ENCODE measurements at places on chromosomes 5 and 9.

GRCh38 chr5:17317473-17317872 lies 100.0 kb downstream of the BASP1 start:
- no peaks in the 10 kb centered on the region for H3K4me1 ChIP-seq
- H3K27me3 ChIP-seq: no peaks in the 10 kb centered on the region
- no peak for DNase-seq
- H3K27ac ChIP-seq: no peak overlapping the region

- DNase-seq: no peak
- H3K27ac ChIP-seq: no peak overlapping the region
- no peaks in the 10 kb centered on the region for H3K4me1 ChIP-seq
- no peak overlapping the region for H3K4me3 ChIP-seq
- no peaks in the 10 kb centered on the region for H3K36me3 ChIP-seq
- H3K27me3 ChIP-seq: no peaks in the 10 kb centered on the region
These were observed 401.9 kb downstream of the SPOCK1 start for GRCh38 chr5:137097203-137097602.

DNA sequence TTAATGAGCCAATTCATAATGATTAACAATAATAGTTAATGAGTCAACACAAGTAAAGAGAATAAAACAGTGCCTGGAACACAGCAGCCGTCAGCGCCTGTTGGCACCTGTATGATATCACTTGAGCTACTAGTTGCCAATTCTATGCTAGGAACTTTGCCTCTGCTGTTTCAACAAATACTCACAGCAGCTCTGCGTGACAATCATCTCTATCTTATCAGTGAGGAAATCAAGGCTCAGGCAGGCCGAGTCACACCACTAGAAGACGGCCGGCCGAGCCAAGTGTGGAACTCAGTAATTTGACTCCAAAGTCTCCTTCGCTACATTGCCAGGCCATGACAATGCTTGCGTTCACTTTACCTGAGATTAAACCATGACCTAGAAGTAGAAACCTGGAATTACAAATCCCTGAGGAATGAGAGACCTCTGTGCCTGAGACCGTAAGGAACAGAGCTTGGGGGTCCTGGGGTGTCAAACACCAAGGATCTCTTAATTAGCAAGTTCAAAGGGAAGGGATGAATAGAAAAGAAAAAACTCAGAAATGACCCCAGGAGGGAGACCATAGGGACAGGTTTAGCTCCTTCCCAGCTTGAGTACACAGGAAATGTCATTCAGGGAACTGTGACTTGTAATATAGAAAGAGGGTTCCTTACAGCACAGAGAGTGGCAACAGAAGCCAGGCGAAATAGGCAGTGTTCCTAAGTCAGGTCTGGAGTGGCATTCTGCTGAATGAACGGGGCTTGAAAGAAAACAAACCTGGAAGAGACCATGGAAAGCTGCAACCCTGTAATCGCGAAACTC lies 109.1 kb downstream of the SUSD1 start:
- DNase-seq: no peak
- H3K36me3 ChIP-seq: peaks cover 24% of the 10 kb centered on the region
- H3K4me1 ChIP-seq: peaks cover 17% of the 10 kb centered on the region
- H3K27ac ChIP-seq: no peak overlapping the region

DNA sequence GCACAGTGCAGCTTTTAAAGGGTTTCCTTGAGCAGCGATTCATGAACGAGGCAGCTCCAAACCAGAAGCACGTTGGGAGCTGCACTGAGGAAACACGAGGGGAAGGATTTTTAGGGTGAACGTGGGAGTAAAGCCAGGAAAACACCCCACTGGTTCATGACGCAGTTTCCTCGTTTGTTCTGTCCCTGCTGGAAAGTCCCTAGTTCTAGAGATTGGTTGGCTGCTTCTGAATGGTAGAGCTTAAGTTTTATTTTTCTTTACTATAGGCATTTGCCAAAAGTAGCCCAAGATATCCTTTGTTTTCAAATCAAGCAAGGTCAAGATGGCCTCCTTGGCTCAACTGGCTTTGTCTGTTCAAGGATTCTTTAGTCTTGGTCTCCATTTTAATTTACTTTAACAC lies 116.5 kb upstream of the CACNA1B start:
- H3K36me3 ChIP-seq: peaks cover 79% of the 10 kb centered on the region
- no peak overlapping the region for H3K4me3 ChIP-seq
- H3K27ac ChIP-seq: peak overlapping the region; percentile 85
- no peaks in the 10 kb centered on the region for H3K27me3 ChIP-seq

DNA sequence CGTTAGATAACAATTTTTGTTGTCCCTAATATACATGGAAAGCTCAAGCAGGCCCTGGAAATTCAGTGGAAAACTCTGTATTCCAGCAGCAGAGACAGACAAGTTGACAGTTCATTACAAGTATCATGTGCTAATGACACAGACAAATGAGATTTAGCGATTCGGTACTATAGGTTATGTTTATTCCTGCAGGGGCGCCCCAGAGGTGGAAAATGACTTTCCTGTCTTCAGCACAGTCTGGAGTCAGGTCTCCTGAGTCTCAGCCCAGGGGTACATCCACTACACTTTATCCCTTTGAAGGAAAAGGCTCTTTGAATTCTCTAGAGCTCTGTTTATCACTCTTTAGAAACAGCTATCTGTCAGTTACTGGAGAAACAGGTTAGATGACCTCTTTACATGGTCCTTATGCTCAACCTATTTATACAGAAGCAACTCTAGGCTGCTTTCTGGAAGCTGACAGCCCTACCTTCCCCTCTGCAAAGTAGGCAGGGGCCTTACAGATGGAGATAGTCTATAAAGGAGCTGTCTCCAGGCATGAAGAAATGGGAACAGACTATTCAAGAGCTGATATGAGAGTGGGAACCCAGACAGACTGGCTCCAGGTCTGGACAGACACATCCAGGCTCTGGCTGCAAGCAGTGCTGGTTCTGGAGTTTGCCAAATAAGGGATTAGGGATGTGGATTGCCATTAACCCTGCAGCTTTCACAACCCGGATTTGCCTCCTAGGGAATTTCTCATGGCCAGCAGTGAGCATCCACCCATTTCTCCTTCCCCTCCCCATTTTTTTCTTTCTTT lies 7.2 kb upstream of the SLC31A2 start:
- no peaks in the 10 kb centered on the region for H3K36me3 ChIP-seq
- no peak for DNase-seq
- no peak overlapping the region for H3K4me3 ChIP-seq
- peaks cover 28% of the 10 kb centered on the region for H3K27me3 ChIP-seq
- no peak overlapping the region for H3K27ac ChIP-seq
- peaks cover under 1% of the 10 kb centered on the region for H3K4me1 ChIP-seq

- no peak overlapping the region for H3K27ac ChIP-seq
- H3K4me1 ChIP-seq: peaks cover 19% of the 10 kb centered on the region
- H3K4me3 ChIP-seq: no peak overlapping the region
- peaks cover 54% of the 10 kb centered on the region for H3K36me3 ChIP-seq
- peak; percentile 48 for DNase-seq
- no peaks in the 10 kb centered on the region for H3K27me3 ChIP-seq
These were observed 61.2 kb downstream of the ELL2 start for GRCh38 chr5:95900383-95900958.

DNA sequence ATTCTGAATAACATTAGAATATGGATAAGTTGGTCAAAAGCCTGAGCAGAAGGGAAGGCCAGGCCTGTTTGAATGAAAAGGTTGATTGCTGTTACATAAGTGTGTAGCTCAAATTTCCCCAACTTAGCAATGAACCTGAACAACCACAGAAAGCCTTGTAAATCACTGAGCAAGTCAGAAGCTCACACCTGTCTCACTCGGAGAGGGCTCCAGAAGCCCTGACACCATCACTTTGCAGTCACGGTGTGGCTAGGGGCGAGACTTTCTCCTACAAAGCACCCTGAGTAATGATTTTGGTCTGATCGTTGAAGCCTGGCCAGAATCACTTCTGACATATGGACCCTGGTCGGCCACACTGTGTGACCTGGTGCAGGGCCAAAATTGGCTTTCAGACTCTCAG lies 62.0 kb downstream of the MTX3 start:
- no peak for DNase-seq
- no peaks in the 10 kb centered on the region for H3K4me1 ChIP-seq
- H3K36me3 ChIP-seq: no peaks in the 10 kb centered on the region
- no peak overlapping the region for H3K27ac ChIP-seq
- no peaks in the 10 kb centered on the region for H3K27me3 ChIP-seq

DNA sequence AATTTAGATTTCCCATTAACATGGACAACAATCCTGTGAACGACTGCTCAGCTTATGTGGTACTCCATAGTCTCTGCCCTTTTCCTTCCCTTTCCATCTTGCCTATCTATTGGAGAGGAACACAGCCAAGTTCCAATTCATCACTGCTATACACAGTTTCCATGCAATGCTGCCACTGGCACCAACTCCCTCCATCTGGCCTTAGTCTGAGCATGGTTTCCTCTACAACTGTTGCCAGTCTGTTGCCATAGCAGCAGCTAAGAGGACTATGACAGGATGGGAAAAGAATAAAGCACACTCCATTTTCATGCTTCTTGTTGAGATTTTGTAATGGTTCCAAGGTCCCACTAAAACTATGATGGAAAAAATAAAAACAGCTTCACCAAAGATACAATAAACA lies 189.0 kb downstream of the HCN1 start:
- H3K27ac ChIP-seq: no peak overlapping the region
- no peaks in the 10 kb centered on the region for H3K4me1 ChIP-seq
- no peak for DNase-seq
- no peaks in the 10 kb centered on the region for H3K36me3 ChIP-seq

- no peaks in the 10 kb centered on the region for H3K36me3 ChIP-seq
- no peak overlapping the region for H3K27ac ChIP-seq
- H3K4me1 ChIP-seq: peaks cover 4% of the 10 kb centered on the region
- H3K27me3 ChIP-seq: peaks cover 20% of the 10 kb centered on the region
- DNase-seq: no peak
These were observed 234.6 kb downstream of the GADD45G start for GRCh38 chr9:89839449-89839848.

DNA sequence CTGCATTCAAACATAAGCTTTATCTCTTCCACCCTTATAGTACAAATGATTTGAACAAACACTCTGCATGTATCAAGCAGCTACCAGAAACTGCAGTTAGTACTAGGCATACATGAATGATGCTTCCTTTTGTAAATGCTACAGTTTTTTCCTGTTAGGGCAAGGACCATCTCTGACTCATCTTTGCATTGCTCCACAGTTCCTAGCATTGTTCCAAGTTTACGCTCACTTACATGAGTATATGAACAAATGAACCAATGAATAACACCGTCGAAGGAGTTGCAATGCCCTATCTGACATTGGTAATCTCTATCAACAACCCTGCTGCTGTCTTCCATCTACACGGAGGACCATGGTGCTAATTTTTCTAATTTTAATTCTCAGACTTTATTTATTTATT lies 2.1 kb upstream of the ALDH7A1 start:
- H3K4me1 ChIP-seq: peaks cover 18% of the 10 kb centered on the region
- no peak for DNase-seq
- no peak overlapping the region for H3K4me3 ChIP-seq
- no peak overlapping the region for H3K27ac ChIP-seq
- H3K27me3 ChIP-seq: peaks cover 35% of the 10 kb centered on the region

DNA sequence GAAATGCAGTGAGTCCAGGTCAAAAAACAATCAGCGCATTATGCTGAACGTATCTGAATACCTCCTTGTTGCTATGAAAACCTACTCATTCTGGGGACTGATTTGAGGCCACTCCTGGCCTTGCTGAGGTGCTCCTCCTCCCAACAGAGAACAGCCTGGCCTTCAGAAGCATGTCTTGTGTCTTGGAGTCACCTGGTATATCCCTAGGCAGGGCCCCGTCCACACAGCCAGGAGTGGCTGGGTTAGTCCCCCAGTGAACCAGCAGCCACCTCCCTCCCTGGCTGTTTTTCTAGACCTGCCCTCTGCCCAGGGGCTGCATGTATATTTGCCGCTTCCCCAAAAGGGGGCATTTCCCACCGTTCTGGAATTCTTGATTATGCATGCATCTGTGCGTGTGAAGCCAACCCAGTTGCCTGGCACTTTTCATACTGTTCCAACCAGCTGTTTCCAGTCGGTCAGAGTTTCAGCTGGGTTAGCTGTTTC lies 99.2 kb upstream of the SPATA31C2 start:
- H3K4me3 ChIP-seq: no peak overlapping the region
- peaks cover 5% of the 10 kb centered on the region for H3K4me1 ChIP-seq
- no peak for DNase-seq
- H3K36me3 ChIP-seq: no peaks in the 10 kb centered on the region
- H3K27me3 ChIP-seq: peaks cover 35% of the 10 kb centered on the region

GRCh38 chr5:26034813-26035212 lies 1003.6 kb downstream of the CDH9 start:
- no peak overlapping the region for H3K27ac ChIP-seq
- H3K27me3 ChIP-seq: no peaks in the 10 kb centered on the region
- no peaks in the 10 kb centered on the region for H3K36me3 ChIP-seq
- H3K4me1 ChIP-seq: no peaks in the 10 kb centered on the region
- DNase-seq: no peak

DNA sequence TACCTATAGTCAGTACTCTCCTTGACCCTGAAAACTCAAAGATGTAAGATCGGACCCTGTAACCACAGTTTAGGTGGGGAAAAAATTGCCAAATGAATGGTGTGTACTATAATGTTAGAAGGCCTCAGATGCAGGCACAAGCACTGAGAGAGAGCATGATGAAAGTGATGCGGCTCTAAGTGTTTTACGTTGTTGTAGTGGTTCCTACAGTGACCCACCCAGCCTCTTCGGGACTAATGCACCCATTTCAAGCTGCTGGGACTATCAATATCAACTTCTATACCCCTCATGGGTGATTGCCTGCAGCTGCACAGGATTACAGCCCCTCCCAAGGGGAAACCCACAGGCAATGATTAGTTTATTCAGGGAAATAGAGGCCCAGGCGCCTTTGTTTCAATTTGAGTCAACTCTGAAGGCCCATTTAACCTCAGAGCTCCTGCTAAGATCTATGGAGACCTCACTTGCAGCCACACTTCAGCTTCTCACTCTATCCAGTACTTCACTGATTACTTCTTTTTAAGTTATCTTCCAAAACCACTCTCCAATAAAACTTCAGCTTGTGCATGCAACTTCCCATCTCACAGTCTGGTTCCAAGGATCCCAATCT lies 340.7 kb downstream of the NR2F1-AS1 start:
- H3K27ac ChIP-seq: no peak overlapping the region
- H3K4me1 ChIP-seq: no peaks in the 10 kb centered on the region
- DNase-seq: no peak
- H3K4me3 ChIP-seq: no peak overlapping the region
- no peaks in the 10 kb centered on the region for H3K27me3 ChIP-seq
- no peaks in the 10 kb centered on the region for H3K36me3 ChIP-seq

GRCh38 chr5:9977070-9977469 lies 272.6 kb downstream of the ATPSCKMT start:
- no peak overlapping the region for H3K4me3 ChIP-seq
- DNase-seq: no peak
- no peaks in the 10 kb centered on the region for H3K27me3 ChIP-seq
- no peak overlapping the region for H3K27ac ChIP-seq
- no peaks in the 10 kb centered on the region for H3K36me3 ChIP-seq

- peak overlapping the region; percentile 71 for H3K27ac ChIP-seq
- peaks cover 37% of the 10 kb centered on the region for H3K4me1 ChIP-seq
- no peak for DNase-seq
- no peaks in the 10 kb centered on the region for H3K27me3 ChIP-seq
These were observed 27.1 kb downstream of the ORM2 start for GRCh38 chr9:114356792-114357191.
